ENCODE measurements at places on chromosomes 5 and 9.

DNA sequence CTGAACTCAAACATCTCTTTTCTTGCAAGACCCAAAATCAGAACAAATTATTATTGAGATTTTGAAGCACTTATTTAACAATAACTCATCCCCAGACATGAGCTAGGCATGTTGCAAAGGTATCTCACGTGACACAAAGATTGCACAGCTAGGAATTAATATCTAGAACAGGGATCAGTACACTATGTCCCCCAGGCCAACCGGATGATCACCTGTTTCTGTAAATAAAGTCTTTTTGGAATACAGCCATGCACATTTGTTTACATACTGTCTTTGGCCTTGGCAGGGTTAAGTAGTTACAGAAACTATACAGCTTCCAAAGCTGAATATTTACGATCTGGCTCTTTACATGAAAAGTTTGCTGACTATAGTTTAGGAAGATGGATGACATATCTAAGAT lies 287.7 kb downstream of the ACTL7B start:
- H3K36me3 ChIP-seq, result no peaks in the 10 kb centered on the region
- no peak overlapping the region for H3K4me3 ChIP-seq
- H3K27ac ChIP-seq, result no peak overlapping the region
- H3K4me1 ChIP-seq, result no peaks in the 10 kb centered on the region
- H3K27me3 ChIP-seq, result peaks cover 2% of the 10 kb centered on the region

DNA sequence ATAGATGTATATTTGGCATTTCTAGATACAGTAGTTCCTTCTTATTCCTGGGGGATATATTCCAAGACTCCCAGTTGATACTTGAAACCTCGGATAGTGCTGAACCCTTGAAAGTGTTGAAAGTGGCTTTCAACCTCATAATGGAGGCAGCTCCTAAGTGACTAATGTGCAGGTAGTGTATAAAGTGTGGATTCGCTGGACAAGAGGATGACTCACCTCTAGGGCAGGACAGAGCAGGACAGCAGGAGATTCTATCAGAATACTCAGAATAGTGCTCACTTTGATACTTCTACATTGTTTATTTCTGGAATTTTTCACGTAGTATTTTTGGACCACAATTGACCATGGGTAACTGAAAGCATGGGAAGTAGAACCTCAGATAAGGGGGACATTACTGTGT lies 1138.9 kb upstream of the WWC1 start:
- H3K27ac ChIP-seq, result no peak overlapping the region
- no peak for DNase-seq
- no peak overlapping the region for H3K4me3 ChIP-seq
- no peaks in the 10 kb centered on the region for H3K36me3 ChIP-seq

- no peak overlapping the region for H3K27ac ChIP-seq
- H3K4me3 ChIP-seq, result no peak overlapping the region
- no peaks in the 10 kb centered on the region for H3K4me1 ChIP-seq
Observed at GRCh38 chr5:37875051-37875787, 35.4 kb upstream of the GDNF start.

DNA sequence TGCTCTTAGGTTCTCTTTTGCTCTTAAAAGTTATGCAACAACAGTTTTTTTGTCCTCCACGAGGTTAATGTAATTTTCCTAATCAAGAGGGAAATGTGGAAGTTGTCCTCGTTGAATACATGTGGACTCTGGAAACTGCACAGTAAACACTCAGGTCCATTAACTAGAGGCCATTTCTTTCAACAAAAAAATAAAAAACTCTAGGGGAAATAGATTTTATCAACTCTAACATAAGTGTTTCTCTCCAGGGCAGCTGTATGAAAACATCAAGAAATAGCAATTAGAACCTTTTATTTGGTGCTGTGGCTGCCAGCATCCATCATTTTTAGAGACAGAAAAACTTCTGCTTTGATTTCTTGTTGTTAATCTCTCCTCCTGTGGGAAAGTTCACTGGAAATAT lies 288.6 kb downstream of the ICE1 start:
- no peak overlapping the region for H3K4me3 ChIP-seq
- no peak overlapping the region for H3K27ac ChIP-seq
- H3K27me3 ChIP-seq, result no peaks in the 10 kb centered on the region
- no peaks in the 10 kb centered on the region for H3K36me3 ChIP-seq
- DNase-seq, result no peak

DNA sequence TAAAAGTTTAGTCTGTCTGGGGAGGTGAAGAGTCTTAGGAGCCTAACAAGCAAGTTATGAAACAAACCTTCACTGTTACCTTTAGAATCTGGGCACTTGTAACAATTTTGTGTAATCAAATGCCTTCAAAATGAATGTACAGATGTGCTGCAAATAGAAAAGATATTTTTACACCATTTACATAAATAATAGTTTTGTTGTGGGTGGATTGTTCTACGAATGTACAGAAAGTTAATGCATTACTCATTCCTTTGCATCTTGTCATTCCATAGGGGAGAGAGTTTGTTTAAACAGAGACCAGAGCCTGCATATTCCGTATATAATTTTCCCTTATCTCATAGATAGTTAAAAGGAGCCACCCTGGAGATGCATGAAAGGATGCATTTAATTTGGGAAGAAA lies 576.9 kb upstream of the SGCD start:
- H3K27me3 ChIP-seq, result no peaks in the 10 kb centered on the region
- no peaks in the 10 kb centered on the region for H3K36me3 ChIP-seq
- no peak overlapping the region for H3K27ac ChIP-seq
- no peaks in the 10 kb centered on the region for H3K4me1 ChIP-seq
- H3K4me3 ChIP-seq, result no peak overlapping the region

DNA sequence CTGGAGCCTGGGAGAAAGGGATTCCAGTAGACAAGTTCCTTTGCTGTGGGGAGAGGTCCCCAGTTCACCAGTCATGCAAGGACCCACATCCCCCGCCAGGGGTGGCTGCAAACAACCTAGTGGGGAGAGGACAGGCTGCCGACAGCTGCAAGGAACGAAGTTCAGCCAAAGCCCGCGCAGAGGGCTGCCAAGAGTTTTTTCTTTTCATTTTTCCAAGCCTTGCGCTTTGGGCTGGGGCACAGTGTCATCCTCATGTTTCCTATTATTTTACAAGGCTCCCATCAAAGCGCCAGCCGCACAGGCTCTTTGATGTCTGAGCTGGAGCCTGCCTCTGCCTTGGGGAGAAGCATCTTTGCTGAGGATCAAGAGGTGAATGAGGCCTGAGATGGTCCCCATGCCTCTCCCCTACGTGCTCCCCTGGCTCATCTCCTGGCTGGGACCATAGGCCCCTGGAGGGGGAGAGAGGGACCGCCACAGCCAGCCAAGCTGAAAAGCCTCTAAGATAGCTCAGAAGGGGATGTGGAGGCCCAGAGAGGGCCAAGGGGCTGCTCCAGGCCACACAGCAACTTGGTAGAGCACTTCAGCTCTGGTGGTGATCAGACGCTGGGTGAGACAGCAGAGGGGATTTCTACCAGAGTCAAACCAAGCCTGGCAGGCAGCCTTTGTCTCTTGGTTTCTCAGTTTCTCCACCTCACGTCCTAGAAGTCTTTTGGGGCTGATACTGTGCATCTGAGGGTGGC lies 50.4 kb upstream of the SYNPO start:
- no peaks in the 10 kb centered on the region for H3K4me1 ChIP-seq
- H3K27me3 ChIP-seq, result no peaks in the 10 kb centered on the region
- DNase-seq, result no peak
- no peak overlapping the region for H3K27ac ChIP-seq

- no peak for DNase-seq
- no peak overlapping the region for H3K4me3 ChIP-seq
- H3K36me3 ChIP-seq, result no peaks in the 10 kb centered on the region
- H3K27me3 ChIP-seq, result peaks cover 3% of the 10 kb centered on the region
Observed at GRCh38 chr5:157606046-157606445, 30.5 kb upstream of the ADAM19 start.

DNA sequence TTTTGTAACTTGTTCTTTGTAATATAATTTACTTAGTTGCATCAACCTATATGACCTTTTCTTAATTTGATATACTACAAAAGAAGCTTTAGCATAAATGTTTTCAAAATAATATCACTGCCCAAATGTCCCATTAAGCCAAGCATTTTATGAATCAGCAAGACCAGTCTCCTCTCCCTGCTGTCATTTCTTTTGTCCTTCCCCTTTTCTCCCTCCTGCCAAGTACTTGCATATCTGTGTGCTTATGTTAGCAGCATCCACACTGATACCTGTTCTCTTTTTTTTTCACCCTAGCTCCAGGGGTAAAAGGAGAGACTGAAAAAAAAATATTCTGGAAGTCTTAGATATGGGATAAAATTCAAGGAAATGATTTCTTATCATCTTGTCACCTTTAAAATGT lies 69.7 kb downstream of the ZSWIM6 start:
- H3K27ac ChIP-seq, result no peak overlapping the region
- H3K36me3 ChIP-seq, result peaks cover 1% of the 10 kb centered on the region

- no peak overlapping the region for H3K27ac ChIP-seq
- no peaks in the 10 kb centered on the region for H3K4me1 ChIP-seq
- peaks cover 22% of the 10 kb centered on the region for H3K27me3 ChIP-seq
- H3K4me3 ChIP-seq, result no peak overlapping the region
Observed at GRCh38 chr5:88643315-88643714, 239.7 kb downstream of the MEF2C start.

DNA sequence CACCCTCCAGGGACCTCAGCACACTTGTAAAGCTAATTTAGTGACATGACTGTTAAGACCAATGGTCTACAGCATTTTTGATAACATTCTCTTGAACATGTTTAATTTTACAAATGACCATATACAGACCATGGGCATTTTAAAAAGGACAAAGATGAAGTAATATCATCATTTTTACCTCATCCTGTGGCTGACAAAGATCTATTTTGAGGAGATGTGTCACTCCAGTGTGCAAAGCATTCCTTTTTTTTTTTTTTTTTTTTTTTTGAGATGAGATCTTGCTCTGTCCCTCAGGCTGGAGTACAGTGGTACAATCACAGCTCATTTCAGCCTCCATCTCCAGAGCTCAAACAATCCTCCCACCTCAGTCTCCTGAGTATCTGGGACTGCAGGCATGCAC lies 118.2 kb upstream of the TBC1D2 start:
- peaks cover 2% of the 10 kb centered on the region for H3K4me1 ChIP-seq
- H3K36me3 ChIP-seq, result no peaks in the 10 kb centered on the region
- DNase-seq, result no peak
- H3K27me3 ChIP-seq, result no peaks in the 10 kb centered on the region
- H3K4me3 ChIP-seq, result no peak overlapping the region
- no peak overlapping the region for H3K27ac ChIP-seq

GRCh38 chr5:172453206-172453985 lies 929 bp downstream of the SH3PXD2B start:
- peaks cover 33% of the 10 kb centered on the region for H3K27me3 ChIP-seq
- peak overlapping the region; percentile 52 for H3K4me3 ChIP-seq
- no peaks in the 10 kb centered on the region for H3K36me3 ChIP-seq
- no peak overlapping the region for H3K27ac ChIP-seq
- no peak for DNase-seq
